HFFc6 (cell line): ENCODE measurements at places on chromosomes 13 and 19. TPM values are rescaled to one million over a fixed set of nuclear protein-coding genes. Genes with fewer than 3 reads are reported as not detected.

DNA sequence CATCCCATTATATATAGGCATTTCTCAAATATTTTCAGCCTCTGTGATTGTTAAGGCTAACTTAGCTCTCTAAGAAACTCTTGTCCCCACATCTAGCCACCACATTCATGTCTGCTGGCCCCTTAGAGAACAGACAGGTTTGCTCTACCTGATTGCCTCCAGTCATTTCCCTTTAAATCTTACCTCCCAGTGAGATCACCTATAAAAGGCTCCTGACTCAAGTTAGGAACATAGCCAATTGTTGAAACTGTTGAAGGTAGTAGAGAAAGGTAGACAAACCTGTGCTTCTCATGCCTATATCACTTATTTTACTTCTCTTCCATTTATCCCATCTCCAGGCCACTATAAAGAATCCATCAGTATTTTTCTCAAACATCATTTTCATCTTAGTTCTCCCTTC lies 771.4 kb downstream of the DIAPH3 start:
- no peak for DNase-seq

GRCh38 chr19:38667661-38668171 lies 20.3 kb downstream of the ACTN4 start:
- DNase-seq, result peak; percentile 85

GRCh38 chr19:47469719-47470118 lies 2.0 kb downstream of the SLC8A2 start:
- DNase-seq, result no peak

GRCh38 chr19:41421314-41421713 lies 5.9 kb downstream of the B3GNT8 start:
- no peak for DNase-seq

DNA sequence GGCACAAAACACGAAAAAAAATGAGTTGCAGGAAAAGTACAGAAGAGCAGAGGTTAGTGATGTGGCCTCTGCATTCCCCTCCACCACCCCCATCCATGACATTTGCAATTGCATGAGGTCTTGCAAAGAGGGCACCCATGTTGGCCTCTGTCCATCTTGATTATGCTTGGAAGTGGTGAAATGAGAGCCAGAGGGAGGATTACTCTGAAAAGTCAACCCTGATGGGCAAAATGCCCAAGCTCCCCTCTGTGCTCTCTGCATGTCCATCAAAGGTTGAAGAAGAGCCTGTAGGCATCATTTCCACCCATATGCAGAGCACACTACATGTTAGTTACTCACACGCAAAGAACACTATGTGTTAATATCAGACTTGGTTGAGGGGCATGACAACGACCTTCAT lies 71.4 kb downstream of the SLC15A1 start:
- no peak for DNase-seq

DNA sequence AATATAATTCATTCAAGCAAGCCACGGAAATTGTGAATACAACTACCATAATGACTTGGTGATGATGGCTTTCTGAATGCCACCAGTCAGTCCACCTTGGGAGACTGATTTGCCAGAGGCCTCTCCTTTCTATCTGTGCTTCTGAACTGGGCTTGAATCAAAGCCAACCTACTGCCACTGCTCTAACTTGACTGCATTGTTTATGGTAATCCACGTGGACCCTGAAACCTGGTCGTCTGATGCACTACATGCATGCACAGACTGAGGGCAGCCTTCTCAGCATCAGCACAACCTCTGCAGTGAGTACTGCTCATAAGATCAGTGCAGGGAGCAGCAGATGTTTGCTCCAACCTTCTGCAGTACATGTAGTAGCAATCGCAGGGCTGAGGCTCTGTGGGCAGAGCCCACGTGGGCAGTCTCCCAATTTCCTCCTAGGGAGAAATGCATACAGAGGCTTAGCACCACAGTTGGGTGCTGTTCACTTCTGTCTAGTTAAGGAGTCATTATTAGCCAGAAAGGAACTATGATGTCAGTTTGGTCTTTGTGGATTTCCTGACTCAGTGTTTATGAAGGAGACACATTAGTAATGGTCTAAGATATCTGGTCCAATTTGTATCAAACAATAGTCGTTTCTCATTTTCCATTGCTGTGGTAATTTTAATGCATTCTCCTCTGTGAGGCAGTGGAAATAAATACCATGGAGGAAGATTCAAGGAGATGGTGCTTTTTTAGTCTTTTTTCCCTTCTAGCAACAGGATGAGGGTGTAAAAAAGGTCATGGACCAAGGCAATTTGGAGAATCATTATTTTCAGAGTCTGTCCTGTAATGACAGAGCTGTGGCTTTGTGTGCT lies 82.5 kb downstream of the AKAP11 start:
- DNase-seq, result peak; percentile 47

The N4BP2L1 gene
- total RNA-seq, result 0.25 to 0.60 TPM (median 0.33 TPM) in 3 replicates

The SKA3 gene
- 11.3 to 22.7 TPM (median 21.7 TPM) in 3 replicates for total RNA-seq

The TSKS gene
- total RNA-seq, result not detected in 3 replicates
